T-helper 1 cell (primary cell): ENCODE measurements at places on chromosomes 3 and 15.

DNA sequence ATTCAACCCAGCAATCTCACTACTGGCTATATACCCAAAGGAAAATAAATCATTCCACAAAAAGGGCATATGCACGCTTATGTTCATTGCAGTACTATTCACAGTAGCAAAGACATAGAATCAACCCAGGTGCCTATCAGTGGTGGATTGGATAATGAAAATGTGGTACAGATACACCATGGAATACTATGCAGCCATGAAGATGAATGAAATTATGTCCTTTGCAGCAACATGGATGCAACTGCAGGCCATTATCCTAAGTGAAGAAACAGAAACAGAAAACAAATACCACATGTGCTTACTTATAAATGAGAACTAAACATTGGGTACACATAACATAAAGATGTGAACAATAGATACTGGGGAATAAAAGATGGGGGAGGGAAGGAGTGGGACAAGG is 606.4 kb upstream of the GRM7 start:
- DNase-seq, result no peak

DNA sequence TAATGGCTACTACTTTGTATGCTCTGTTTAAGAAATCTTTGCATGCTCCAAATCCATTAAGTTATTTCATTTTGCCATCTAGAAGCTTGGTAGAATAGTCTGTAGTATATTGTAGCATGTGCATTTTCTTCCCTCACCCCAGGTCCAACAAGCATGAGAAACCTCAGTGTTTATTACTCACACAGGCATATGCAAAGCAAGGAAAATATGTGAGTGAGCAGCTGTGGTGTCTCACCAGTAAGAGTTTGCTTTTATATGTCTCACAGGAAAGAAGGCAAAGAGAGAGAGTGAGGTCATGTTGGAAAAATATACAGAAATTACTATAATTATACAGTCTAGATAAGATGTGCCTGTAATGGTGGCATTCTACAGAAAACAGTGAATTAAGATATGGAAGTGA is 312.5 kb downstream of the C3orf38 start:
- DNase-seq, result no peak

DNA sequence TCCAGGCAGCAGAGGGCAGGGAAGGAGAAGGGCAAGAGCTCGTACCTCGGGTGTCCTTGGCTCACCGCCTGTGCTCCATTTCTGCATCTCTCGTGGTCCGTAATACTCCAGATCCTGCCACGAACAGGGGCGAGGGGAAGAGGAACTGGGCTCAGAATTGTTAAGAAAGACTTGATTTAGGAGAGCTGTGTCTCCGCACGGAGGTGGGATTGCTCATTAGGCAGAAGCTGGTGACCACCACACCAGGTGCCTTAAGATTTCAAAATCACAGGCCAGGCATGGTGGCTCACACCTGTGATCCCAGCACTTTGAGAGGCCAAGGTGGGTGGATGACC is 37.2 kb upstream of the BDH1 start:
- DNase-seq, result no peak

DNA sequence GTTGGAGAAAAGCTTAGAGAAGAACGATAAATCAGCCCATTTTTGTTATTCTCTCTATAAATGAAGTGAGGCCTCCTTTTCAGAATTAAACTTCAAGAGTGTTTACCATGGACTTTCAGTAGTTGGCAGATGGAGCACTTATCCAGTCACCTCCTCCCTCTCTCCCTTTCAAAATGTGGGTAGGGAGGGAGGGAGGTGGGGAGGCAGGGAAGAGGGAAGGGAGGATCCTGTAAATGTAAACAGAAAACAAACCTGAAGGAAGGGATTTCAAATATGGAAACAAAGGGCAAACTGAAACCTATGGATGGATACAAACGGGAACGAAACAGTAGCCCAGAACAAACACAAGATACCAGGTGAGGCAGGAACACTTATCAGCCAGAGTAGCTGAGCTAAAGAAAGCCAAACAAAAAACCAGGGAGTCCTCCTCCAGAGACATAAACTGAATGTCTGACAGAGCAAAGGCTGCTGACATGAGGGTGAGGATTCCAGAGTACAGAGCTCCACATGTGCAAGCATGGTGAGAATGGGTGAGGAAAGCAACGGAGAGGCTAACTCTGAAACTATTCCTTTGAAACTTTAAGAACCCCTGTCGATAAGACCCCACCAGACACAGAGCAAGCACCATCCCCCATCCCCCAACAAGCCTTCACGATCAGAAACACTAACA is 41.0 kb upstream of the GP5 start:
- DNase-seq, result no peak

DNA sequence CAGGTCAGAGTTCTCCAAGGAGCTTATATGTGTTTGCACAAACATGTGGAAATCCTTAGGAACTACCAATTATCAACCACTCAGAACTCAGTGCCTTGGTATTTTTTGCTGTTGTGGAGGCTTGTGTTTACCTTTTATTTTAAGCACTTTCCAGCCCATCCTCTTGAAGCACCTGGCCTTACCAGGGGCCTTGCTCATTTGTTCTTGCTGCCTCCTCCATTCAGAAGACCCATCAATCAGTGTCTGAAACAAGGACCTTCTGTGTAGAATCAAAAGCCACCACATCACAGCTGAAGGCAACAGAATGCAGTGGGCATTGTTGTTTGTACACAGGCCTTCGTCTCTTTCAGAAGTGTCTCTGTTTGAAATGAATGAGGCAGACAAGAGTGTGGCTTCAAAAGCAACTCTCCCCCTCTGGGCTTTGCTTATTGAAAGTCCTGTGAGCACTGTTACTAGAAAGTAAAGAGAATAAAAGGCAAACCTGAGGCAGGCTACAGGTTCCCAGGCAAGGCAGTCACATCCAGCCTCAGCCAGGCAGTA is 24.5 kb upstream of the LIPC start:
- no peak for DNase-seq

GRCh38 chr3:4421121-4421520 is 45.9 kb downstream of the SUMF1 start:
- no peak for DNase-seq

DNA sequence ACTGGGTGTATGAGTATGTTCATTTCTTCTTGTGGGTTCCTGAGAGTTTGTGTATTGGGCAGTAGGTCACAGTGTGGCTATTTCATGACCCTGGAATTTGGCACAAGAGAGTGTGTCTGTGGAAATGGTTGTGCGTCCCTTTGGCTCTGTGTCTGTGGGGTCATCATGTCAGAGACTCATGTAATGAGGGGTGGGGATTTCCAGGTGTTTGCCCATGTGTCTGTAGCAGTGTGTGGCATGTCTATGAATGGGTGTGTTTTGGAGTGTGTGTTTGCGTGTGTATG is 1.3 kb upstream of the GATA2 start:
- no peak for DNase-seq

GRCh38 chr15:51576911-51577500 is 45.6 kb downstream of the DMXL2 start:
- no peak for DNase-seq

DNA sequence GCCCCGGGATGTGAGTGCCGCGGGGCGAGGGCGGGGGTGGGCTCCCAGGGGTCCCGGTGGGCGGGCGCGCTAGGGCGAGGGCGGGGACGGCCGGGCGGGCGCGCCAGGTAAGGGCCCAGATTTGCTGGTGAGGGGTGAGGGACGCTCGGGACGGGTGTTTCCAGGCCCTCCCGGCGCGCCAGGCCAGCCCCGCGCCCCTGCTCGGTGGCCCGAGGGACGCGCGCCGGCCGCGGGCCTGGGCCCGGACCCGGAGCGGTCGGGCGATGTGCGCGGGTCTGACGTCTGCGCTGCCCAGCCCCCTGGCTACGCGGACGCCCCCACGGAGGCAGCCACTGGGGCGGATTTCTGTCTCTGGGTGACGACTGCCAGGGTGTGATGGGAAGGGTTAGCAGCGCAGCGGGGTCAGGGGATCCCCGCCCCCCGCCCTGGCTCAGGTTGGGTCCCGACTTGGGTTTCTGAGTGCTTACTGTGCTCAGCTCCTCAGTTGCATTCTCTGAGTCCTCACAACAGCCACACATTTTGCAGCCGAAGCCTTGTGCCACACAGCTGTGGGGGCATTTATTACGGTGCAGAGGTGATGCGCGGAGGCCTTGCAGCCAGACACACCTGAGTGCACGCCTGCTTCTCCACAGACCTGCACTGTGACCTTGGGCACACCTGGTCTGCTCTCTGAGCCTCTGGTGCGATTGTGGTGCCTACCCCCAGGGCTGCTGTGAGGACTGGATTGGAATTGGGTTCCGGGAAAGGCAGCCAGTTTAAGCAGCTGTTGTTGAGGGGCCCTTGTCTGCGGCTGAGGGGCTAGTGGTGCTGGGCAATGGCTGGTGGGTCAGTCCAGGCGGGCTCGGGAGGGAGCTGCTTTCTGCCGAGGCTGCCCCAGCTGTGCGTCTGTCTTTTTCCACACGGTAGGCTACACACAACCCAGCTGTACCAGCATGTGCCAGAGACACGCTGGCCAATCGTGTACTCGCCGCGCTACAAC is 523 bp downstream of the HDAC11 start:
- peak; percentile 28 for DNase-seq

- no peak for DNase-seq
These were observed 406 bp upstream of the MPI start for GRCh38 chr15:74889390-74889882.

- no peak for DNase-seq
These were observed 6.4 kb downstream of the ITGA11 start for GRCh38 chr15:68425428-68426060.

GRCh38 chr3:117408811-117409210 is 699.2 kb downstream of the TUSC7 start:
- DNase-seq, result no peak

DNA sequence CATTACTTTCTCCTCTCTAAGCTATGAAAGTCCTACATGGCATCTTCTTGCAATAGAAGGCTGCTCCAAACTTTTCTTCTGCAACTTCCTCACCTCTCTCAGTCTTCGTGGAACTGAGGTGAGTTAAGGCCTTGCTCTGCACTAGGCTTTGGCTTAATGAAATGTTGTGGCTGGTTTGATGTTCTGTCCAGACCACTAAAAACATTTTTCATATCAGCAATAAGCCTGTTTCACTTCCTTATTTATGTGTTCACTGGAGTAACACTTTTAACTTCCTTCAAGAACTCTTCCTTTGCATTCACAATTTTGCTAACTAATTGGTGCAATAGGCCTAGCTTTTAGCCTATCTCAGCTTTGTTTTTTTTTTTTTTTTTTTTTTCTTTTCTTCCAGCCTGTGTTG is 335.3 kb upstream of the NECTIN3 start:
- no peak for DNase-seq

DNA sequence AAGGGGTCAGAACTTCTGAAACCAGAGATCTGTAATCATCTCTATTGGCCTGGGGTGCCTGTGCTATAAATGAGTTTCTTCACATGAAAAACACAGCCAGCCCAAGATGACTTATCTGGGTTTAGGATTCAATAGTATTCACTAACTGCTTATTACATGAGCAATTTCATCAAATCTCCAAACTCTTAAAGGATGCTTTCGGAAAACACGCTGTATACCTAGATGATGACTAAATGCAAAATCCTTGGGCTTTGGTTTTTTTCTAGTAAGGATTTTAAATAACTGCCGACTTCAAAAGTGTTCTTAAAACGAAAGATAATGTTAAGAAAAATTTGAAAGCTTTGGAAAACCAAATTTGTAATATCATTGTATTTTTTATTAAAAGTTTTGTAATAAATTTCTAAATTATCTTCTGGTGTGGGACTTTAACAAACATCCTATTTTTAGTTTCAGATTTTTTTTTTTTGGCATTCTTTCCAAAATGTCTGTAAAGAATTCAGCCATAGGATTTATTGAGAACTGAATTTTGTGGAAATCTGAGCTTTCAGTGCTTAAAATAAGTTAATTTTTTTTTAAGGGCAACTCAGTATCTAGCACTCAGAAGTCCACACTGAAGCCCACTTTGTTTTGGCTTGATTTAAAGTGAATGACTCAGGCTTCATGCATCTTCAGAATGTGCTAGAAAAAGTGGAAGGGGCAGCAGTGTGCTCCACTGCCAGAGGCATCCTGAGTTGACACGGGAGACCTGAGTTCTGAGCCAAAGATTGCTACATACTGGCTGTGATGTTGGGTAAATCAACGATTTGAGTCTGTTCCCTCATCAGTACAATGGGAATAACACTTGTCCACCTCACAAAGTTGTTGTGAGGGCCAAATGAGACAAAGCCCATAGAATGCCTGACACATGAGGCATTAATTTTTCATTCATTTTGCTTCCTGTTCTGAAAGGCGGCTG is 18.7 kb downstream of the TMEM43 start:
- DNase-seq, result no peak

DNA sequence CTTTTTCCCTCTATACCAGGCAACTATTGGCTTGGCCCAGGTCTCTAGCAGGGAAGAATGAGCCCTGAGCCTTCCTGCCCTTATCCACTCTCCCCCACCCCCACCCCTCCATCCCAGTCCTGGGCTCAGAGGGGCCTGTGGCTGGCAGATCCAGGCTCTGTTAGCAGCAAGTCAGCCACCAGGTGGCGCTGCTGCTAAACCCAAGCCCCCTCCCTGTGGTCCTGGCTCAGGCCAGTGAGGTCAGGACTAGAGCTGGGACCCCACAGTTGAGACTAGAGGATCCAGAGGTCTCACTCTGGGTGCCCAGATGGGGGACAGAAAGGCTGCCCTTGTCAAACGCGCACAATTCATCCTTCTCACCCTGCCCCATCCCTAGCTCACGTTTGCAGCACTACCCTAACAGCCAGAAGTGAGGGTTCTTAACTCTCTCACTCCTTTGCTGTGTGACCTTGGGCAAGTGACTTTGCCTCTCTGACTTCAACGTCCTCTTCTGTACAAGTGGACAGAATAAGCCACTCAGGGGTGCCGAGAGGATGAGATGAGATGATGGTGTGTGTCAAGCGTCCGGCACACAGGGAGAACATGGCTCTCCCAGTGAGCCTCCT is 46.8 kb upstream of the SLC6A1 start:
- no peak for DNase-seq

GRCh38 chr3:103960819-103961218 is 1405.9 kb upstream of the ALCAM start:
- no peak for DNase-seq

GRCh38 chr3:81218023-81218422 is 543.4 kb downstream of the GBE1 start:
- DNase-seq, result no peak

- no peak for DNase-seq
These were observed 18.6 kb upstream of the PRSS50 start for GRCh38 chr3:46736006-46736872.
